ENCODE measurements at places on chromosomes 5 and 9. TPM values are rescaled to one million over a fixed set of nuclear protein-coding genes. Genes with fewer than 3 reads are reported as not detected.

STKLD1 gene
- 0.49 TPM for polyA plus RNA-seq

FAM153A gene
- 3.1 TPM for polyA plus RNA-seq

PCSK1 gene
- polyA plus RNA-seq: 0.05 TPM

THBS4 gene
- polyA plus RNA-seq: 1.0 TPM

IFNA21 gene
- not detected for polyA plus RNA-seq

BHMT gene
- polyA plus RNA-seq: 0.10 TPM

SLC6A3 gene
- not detected for polyA plus RNA-seq

ANKRD20A1 gene
- polyA plus RNA-seq: 0.85 TPM

TAF1L gene
- polyA plus RNA-seq: not detected

ZNF483 gene
- polyA plus RNA-seq: 0.18 TPM

UBAC1 gene
- polyA plus RNA-seq: 40.7 TPM

TXNDC8 gene
- not detected for polyA plus RNA-seq

GABBR2 gene
- polyA plus RNA-seq: under 0.01 TPM

CKMT2 gene
- 1.5 TPM for polyA plus RNA-seq

FSTL4 gene
- polyA plus RNA-seq: 0.67 TPM

GRIN1 gene
- polyA plus RNA-seq: 0.14 TPM

C9orf153 gene
- 0.02 TPM for polyA plus RNA-seq

CEL gene
- polyA plus RNA-seq: 2.1 TPM

CDH6 gene
- polyA plus RNA-seq: 0.31 TPM

SURF2 gene
- 32.9 TPM for polyA plus RNA-seq

ACTBL2 gene
- polyA plus RNA-seq: not detected

C5orf46 gene
- polyA plus RNA-seq: not detected

GLDC gene
- 2.7 TPM for polyA plus RNA-seq

FKTN gene
- polyA plus RNA-seq: 2.7 TPM

FRMD3 gene
- 0.26 TPM for polyA plus RNA-seq

HK3 gene
- 0.49 TPM for polyA plus RNA-seq

CA9 gene
- polyA plus RNA-seq: 0.18 TPM

PCDHA12 gene
- 0.04 TPM for polyA plus RNA-seq

PRSS3 gene
- 165 TPM for polyA plus RNA-seq

SMIM33 gene
- not detected for polyA plus RNA-seq

GPRIN1 gene
- 0.72 TPM for polyA plus RNA-seq

FOXD4L3 gene
- 0.10 TPM for polyA plus RNA-seq

HINT1 gene
- polyA plus RNA-seq: 299 TPM

MAMDC4 gene
- 3.9 TPM for polyA plus RNA-seq

TMEM267 gene
- polyA plus RNA-seq: 6.0 TPM

INPP5E gene
- polyA plus RNA-seq: 10.5 TPM

PCA3 gene
- 0.06 TPM for polyA plus RNA-seq

ATG10 gene
- 5.1 TPM for polyA plus RNA-seq

LCN6 gene
- 9.0 TPM for polyA plus RNA-seq

FAF2 gene
- polyA plus RNA-seq: 9.7 TPM

IL4 gene
- polyA plus RNA-seq: not detected

Data from esophagus (tissue), 2 donors.